Non-pigmented ciliary epithelial cell (primary cell): ENCODE measurements at places on chromosomes 7 and 10.

GRCh38 chr7:74138945-74139843, 35.0 kb upstream of the EIF4H start:
- no peak for DNase-seq

GRCh38 chr10:126252884-126253610, 135.2 kb downstream of the ADAM12 start:
- peak; percentile 97 for DNase-seq

DNA sequence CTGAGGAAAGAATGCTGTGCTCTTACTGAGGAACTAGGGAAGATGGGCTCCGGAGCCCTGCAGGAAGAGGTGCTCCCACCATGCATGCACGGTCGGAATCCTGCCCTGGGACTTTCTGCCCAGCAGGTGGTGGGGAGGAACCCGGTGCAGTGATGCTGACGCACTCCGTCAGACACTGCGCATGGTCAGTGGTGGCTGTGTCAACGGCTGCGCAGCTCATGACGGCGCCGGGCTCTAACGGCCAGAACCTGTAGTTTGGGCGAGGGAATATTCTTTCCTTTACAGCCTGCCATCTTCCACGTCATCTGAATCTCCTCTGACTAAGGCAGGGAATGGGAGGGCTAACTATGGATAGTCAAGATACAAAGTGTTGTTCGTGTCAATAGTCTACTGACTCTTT, 189.2 kb upstream of the MGMT start:
- no peak for DNase-seq

- no peak for DNase-seq
Observed at GRCh38 chr10:116171505-116171904, 101.5 kb downstream of the GFRA1 start.

GRCh38 chr7:36165059-36165458, 12.0 kb downstream of the EEPD1 start:
- DNase-seq = peak; percentile 30

GRCh38 chr10:114412907-114413797, 8.8 kb upstream of the AFAP1L2 start:
- DNase-seq = no peak

DNA sequence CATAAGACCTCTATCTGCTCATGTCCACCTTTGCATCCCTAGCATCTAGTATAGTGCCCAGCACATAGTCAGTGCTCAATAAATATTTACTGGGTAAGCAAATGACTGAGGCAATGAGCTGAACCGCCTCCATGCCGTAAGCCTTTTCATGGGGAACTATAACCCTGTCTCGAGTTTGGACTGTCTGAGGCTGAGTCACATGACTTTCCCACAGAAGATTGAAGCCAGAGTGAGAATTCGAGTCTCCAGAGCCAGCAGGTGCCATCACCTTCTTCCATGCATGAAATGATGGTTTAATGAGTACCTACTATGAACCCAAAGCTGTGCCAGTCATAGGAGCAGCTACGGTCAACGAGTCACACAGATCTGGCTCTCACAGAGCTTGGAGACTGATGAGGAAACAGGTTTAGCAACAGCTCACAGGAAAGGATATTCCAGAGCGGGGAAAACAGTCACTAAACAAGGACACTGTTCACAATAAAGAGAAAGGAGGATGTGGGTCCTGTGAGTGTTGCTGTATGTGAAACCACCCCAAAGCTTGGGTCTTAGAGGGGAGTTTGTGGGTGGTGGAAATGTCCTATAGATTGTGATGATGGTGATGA, 75.2 kb downstream of the TEX36 start:
- DNase-seq = no peak

DNA sequence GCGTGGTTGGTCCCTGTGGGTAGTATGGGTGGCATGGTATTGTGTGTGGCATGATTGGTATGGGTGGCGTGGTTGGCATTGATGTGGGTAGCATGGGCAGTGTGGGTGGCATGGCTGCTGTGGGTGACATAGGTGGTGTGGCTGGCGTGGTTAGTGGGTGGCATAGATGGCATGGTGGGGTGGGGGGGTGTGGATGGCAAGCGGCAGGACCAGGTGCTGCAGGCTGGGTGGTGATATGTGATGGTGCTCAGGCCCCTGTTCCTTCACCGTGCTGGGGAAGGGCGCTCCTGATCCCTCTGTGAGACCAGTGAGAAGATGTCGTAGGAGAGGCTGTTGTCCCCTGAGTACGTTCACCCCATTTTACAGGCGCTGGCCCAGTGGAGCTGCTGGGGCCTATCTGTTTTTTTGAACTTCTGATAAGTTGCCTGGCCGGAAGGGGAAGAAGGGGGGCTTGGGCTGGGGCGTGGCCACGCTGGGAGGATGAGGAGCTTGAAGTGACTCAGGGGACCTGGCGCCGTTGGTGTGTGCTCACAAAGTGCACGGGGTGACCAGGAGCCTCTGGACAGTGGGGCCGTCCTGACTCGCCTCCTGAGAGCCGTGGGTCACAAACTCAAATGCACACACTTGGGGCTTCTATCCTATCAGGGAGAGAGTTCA, 17.5 kb downstream of the INPP5A start:
- DNase-seq = no peak

DNA sequence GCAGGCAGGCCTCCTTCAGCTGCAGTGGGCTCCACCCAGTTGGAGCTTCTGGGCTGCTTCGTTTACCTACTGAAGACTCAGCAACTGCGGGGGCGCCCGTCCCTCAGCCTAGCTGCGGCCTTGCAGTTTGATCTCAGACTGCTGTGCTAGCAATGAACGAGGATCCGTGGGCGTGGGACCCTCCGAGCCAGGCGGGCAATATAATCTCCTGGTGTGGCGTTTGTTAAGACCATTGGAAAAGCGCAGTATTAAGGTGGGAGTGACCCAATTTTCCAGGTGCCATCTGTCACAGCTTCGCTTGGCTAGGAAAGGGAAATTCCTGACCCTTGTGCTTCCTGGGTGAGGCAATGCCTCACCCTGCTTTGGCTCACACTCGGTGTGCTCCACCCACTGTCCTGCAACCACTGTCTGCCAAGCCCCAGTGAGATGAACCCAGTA, 159.2 kb upstream of the FOXP2 start:
- DNase-seq = no peak
